Stimulated activated CD8-positive, alpha-beta memory T cell treated with anti-CD3 and anti-CD28 coated beads, Interleukin-2, amount 100 ng/mL, for 1 hour (primary cell): ENCODE measurements at places on chromosomes 5 and 9.

- DNase-seq, result no peak
These were observed 52.1 kb upstream of the EQTN start for GRCh38 chr9:27348785-27349697.

DNA sequence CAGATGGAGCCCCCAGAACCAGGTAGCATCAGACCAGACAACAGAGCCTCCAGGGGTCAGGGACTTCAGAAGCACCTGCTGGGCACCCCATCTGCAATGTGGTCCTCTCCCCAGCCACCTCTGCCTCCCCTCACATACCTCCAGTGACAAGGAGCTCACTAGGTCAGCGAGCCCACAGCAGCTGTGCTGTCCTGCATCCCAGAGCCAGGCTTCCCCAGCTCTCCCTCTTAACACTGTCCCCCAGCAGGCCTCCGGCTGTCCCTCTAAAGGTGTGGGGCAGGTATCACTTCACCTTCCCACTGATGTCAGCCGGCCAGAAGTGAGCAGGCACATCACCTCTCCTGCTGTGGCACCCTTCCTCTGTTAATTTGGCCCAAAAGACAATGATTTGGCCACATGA is 83.6 kb downstream of the LMX1B start:
- no peak for DNase-seq

- no peak for DNase-seq
These were observed 31.4 kb upstream of the MTAP start for GRCh38 chr9:21770871-21771560.

- no peak for DNase-seq
These were observed 2.9 kb downstream of the PLCXD3 start for GRCh38 chr5:41507501-41507900.

GRCh38 chr5:53253421-53253871 is 143.9 kb upstream of the MOCS2 start:
- no peak for DNase-seq

DNA sequence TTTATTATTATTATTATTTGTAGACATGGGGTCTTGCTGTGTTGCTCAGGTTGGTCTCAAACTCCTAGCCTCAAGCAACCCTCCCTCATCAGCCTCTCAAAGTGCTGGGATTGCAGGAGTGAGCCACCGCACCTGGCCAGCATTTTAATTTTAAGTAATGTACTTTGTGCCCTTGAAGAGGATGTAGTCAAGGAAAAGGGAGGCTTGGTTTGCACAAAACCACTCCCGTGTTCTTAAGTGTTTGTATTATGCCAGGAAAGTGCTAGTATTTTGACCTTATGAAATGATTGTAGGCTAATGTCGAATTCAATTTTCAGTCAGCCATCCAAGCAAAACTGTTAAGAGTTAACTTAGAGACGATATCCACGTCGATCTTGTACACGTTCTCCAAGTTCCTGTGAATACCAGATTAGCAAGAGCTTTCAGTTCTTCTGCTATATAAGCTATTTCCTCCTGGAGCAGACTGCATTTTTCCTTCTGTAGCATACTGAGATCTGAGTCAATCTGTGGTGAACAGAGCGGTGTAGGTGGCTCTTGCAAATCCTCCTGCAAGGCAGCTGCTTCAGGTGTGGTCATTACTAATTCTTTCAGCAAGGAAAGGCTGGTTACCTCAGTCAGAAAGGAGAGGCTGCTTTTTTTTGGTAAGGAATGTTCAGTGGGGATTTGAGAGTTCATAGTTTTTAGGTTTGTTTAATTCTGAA is 23.7 kb downstream of the CCDC171 start:
- no peak for DNase-seq

GRCh38 chr5:113654828-113655227 is 141.3 kb downstream of the YTHDC2 start:
- DNase-seq, result no peak

GRCh38 chr9:126116351-126117157 is 210.1 kb upstream of the MVB12B start:
- no peak for DNase-seq

GRCh38 chr5:108521841-108522506 is 140.1 kb upstream of the FBXL17 start:
- DNase-seq, result no peak

DNA sequence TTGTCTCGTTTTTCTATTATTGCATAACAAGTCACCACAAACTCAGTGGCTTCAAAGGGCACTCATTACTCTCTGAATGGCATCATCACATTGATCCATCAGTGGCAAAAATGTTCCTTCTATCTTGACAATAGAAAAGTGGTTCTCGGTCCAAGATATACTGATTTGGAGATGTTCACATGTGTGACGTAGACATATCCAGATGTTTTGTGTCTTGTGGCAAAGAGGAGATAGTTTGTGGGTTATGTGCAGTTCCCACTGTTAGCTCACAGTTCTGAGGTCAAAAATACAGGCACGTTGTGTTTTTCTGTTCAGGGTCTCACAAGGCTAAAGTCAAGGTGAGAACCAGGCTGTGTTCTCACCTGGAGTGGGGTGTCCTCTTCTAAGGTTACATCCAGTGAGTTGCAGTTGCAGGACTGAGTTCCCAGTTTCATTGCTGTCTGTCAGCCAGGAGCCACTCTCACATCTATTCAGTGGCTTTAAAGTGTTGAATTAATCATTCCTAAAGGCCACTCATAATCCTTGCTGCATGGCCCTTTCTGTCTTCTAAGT is 55.3 kb downstream of the GAS1 start:
- no peak for DNase-seq

DNA sequence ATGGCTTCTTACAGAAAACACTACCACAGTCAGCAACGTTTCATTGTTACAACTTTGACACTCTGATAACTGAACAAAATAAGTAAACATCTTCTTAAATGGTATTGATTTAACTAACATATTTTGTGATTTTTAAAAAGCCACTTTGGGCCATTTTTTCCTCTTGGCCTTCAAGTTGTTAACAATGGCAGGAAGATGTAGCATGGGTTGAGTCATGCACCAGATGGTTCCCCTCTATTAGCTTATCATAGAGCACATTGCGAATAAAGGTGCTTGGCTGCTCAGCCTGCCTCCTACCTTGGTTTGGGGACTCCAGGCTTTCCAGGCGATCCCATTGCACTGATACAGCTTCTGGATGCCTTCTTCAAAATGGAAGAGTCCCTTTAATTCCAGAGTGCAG is 24.1 kb upstream of the CER1 start:
- no peak for DNase-seq

DNA sequence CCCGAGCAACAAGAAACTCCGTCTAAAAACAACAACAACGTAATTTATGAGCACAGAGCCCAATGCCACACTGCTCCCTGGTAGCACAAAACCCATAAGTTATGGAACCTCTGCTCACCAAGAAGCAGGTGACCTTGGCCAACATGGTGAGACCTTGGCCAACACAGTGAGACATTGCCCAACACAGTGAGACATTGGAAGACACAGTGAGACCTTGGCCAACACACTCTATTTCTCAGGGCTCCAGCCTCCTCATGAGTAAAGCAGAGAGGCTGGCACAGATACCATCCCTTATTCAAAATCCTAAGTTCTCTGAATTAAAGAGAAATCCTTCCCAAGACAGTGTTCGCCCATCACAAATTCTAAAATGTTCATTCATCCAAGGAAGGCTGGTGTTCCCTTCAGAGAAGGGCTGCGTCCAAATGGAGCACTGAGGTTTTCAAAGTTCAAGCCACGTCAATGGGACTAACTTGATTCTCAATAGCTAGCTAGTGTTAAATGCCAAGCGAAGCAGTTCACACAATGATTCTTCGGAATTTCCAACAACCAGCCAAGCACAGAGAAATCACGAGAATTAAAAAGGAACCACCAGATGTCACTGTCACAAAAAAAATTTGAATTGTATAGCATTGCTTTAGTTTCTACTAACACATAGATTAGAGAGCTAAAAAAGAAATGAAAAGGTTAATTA is 29.5 kb downstream of the TTC39B start:
- DNase-seq, result no peak

GRCh38 chr5:115869256-115869795 is 27.6 kb downstream of the AP3S1 start:
- no peak for DNase-seq

GRCh38 chr5:56414066-56414465 is 180.9 kb upstream of the ANKRD55 start:
- DNase-seq, result no peak

DNA sequence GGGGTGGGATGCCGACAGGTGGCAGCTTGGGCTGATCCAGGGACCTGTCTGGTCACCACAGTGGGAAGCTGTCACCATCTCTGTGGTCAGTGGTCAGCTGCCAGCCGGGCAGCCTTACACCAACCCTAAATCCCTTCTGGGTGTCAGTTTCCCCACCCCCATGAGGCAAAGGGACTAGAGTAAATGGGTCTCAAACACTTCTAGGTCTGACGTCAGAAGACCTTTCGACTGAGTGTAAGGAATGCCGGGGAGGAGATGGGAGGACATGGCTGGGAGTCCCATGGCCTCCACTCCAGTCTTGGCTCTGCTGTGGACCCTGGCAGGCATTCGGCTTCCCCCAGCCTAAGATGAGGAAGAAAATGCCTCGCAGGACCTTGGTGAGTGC is 40.3 kb upstream of the SLC25A51 start:
- no peak for DNase-seq

- DNase-seq, result no peak
These were observed 39.9 kb downstream of the MVB12B start for GRCh38 chr9:126366366-126367011.

GRCh38 chr5:56607551-56607950 is 207.8 kb upstream of the MAP3K1 start:
- DNase-seq, result no peak

DNA sequence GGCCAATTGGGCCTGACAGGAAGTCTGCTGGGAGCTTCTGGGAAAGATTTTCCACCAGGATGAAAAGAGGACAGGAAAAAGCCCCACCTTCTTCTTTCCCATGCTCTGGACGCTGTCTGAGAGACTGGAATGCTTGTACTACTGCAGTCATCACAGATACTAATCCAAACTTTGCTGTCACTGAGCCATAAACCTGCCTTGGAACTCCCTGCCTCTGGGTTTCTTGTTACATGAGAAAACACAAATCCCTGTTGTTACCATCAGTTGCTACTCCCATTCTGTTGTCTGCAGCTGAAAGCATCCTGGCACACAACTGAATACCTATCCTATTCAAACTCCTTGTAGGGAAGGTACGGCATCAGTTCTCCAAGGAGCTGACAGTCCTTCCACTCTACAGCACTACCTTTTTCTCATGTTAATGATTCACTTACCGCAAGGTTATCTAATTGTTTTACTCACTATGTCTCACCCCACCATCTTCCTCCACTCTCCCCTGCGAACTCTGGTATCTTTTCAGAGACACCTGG is 167.5 kb downstream of the CDK5RAP2 start:
- no peak for DNase-seq

- DNase-seq, result no peak
These were observed 578.1 kb downstream of the CSNK1G3 start for GRCh38 chr5:124090115-124090514.

DNA sequence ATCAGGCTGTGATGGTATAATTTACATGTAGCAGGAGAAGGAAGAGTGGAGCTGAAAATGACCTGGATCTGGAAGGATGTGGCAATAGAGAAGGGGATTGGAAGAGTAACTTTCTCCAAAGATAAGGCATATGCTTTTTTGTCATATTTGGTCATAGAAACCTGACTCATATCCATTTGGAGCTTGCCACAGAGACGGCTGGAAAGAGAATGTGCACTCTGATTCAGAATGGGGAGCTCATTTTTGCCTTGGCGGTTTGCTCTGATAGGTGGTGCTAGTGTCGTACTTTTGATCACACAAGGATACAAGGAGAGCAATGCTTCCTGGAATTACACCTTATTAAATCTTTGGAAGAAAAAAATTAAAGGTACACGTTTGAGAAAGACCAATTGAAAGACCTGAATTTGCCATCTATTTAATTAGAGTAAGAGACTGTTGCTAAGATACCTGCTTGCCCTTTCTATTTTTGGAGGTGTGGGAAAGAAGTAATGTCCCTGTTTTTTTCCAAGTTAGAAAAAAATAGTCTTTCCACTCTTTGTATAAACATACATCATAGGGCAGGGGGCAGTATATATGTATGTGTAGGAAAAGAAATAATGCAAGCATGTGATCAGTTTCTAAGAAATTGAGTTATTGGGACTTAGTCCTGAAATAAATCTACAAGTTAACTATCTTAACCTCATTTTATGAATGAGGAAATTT is 5.4 kb downstream of the LSM11 start:
- DNase-seq, result no peak

DNA sequence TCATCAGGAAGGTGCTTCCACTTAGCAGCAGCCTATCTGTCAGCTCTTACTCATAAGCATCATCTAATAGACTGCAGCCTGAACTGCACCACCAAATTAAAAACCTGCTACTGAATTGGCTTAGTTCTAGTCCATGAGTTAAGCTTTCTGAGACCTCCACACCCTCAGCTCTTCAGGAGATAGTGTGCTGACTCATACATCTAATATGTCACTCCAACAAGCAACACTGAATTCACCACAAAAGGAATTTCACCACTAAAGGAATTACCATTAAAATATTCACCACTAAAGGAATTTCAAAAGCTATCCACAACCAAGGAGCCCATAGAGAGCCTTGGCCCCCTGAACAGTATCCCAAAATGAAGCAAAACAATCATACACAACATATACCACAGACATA is 418.5 kb upstream of the RORB start:
- no peak for DNase-seq

DNA sequence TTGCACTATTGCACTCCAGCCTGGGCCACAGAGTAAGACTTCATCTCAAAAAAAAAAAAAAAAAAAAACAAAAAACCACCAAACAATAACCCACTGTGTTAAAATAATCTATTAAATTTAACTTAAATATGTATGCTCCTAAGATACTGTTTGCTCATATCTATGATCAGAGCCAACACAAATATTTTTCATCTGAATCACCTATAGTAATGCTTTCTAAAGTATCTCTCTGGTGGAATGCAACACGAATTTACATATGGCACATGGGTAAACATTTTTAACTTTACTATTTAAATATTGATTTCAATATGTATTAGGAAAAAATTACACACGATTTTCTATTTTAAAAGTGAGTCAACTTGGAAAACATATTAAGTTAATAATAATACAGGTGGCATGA is 196.4 kb downstream of the RFX3 start:
- DNase-seq, result no peak

DNA sequence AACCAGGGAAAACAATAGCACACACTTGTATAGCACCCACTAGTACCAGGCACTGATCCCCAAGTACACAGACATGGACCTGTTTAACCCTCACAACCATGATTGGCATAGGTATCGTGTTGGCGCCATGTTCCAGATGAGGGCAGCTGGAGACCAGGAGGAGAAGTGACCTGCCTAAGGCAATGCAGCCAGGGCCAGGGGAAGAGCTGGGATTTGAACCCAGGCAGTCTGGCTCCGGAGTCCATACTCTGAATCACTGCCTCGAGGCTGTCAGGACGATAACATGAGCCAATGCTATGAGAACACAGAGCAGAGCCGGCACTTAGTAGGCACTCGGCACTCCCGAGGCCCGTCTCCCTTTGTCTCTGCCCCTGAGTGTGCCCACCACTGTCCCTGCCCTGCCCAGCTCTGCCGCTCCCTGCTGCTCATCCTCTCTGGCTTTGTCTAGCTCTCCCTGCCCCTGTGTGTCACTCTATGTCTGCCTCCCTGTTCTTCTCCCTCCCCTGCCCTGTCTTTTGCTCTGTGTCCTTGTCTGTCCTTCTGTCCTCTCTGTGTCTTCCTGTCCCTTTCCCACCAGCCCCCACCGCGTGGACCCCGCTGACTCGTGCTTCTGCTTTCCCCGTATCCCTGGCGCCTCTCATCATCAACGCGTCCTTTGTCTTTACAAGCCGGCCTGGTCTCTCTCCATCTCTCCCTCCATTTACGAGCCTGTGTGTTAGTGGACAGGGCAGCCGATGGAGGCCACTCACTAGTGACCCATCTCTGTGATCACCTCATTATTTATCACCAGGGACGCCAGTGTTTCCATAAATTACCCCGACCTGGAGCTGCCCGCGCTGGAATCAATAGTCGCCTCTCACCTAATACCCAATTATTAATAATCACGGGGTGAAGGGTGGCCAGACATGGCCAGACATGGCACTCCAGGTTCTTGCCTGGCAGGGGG is 99.4 kb upstream of the MVB12B start:
- DNase-seq, result no peak
